ENCODE measurements at places on chromosomes 5 and 9. TPM values are rescaled to one million over a fixed set of nuclear protein-coding genes. Genes with fewer than 3 reads are reported as not detected.

The INSL6 gene
- total RNA-seq: not detected

The NTRK2 gene
- 34.7 TPM for total RNA-seq

The IL9 gene
- not detected for total RNA-seq

The IL5 gene
- not detected for total RNA-seq

The C8G gene
- 1.3 TPM for total RNA-seq
